Stimulated activated CD4-positive, alpha-beta T cell treated with anti-CD3 and anti-CD28 coated beads, Interleukin-2, amount 100 ng/mL, for 4 hours (primary cell): ENCODE measurements at places on chromosomes 6 and 20.

GRCh38 chr6:108581237-108581931 lies 20.7 kb downstream of the FOXO3 start:
- no peak for DNase-seq

DNA sequence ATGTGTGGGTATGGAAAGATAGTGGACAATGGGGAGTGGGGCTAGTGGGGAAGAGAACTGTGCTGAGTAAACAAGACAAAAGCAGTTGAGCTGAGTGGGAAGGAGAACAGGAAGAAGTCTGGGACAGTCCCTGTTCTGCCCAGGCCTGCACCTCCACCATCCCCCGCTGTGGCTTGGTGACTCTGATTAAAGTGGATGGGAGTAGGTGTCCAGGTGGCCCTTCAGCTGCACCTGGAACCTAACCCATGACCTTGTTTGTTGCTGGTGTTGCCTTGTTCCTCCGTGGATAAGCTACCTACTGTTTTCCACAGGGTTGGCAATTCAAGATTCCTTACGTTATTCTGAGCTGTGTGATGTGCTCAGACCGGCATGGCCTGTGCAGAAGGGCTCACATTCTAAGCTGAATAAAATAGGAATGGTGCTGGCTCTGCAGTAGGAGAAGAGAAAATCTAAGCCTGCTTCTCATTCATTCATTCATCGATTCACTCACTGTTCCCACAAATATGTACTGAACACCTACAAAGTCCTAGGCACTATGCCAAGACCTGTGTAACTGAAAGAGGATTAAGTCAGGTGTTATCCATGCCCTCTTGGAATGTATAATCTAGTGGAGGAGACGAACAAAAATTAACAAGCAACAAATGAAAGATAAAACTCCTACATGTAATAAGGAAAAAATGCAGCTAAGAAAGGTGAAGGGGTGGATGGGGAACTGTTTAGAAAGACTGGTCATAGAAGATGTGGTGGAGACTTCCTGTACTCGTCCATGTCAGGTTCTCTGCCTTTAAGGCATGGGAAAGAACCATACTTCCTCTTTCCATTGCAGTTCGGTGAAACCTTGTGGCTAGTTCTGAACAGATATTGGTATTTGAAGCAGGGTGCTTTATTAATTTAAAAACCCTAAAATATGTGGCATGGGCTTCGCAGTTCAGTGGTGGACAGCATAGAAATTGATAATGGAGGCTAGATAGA lies 10.1 kb upstream of the CALHM6 start:
- DNase-seq: no peak

- DNase-seq: no peak
Observed at GRCh38 chr6:157982563-157983405, 1.1 kb downstream of the SYNJ2 start.

GRCh38 chr6:129501740-129502660 lies 208.0 kb downstream of the ARHGAP18 start:
- no peak for DNase-seq

DNA sequence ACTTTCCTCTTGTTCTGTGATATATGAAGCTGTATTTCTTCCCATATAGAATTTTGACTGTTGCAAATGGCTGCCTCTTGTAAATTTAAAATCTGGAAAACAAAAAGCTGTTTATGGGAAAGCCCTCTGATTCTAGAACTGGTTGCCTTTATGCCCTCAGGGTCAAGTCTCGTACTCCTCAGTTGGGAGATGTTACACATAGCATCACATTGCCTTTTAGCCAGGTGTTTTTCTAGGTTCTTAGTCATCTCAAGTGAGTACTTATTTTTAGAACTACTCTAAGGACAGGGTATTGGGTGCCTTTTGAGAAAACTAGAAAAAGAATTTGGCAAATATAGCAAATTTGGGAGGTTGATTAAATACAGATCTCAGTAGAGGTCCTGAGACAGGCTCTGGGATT lies 58.5 kb downstream of the ANKS1A start:
- no peak for DNase-seq

- DNase-seq: no peak
Observed at GRCh38 chr20:1800777-1801176, 94.4 kb upstream of the SIRPA start.

GRCh38 chr6:168532070-168532469 lies 91.1 kb downstream of the SMOC2 start:
- DNase-seq: no peak

GRCh38 chr20:10902576-10903282 lies 228.9 kb upstream of the JAG1 start:
- DNase-seq: no peak

- no peak for DNase-seq
Observed at GRCh38 chr6:117918454-117918853, 11.4 kb downstream of the SLC35F1 start.

GRCh38 chr6:40082278-40083043 lies 148.2 kb upstream of the MOCS1 start:
- DNase-seq: no peak
